GM04503 (cell line): ENCODE measurements at places on chromosomes 7 and 10.

- DNase-seq, result no peak
These were observed 12.4 kb upstream of the ACTA2 start for GRCh38 chr10:88964869-88965415.

GRCh38 chr7:81715984-81716588 lies 53.8 kb downstream of the HGF start:
- DNase-seq, result no peak

GRCh38 chr7:105759670-105760550 lies 116.5 kb downstream of the ATXN7L1 start:
- no peak for DNase-seq

GRCh38 chr7:111492234-111492633 lies 70.1 kb downstream of the IMMP2L start:
- DNase-seq, result no peak

GRCh38 chr10:29392376-29393021 lies 103.6 kb downstream of the LYZL1 start:
- no peak for DNase-seq

DNA sequence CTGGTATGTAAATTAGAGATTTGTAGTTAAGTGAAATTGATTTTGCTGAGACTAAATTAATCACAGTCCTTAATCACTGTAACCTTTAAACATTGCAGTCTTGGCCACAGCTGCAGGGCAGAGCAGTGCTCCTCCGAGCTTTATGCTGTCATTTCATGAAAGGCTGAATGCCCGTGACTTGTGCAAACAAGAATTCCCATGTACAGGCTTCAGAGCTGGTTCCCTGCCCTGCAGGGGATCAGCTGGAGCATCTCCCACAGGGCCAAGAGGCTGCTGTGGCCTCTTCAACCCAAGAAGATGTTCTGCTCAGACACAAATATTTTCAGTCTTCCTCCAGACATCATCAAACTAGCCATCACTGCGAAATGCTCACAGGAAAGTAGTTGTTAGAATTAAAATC lies 419.1 kb downstream of the AUTS2 start:
- DNase-seq, result no peak

DNA sequence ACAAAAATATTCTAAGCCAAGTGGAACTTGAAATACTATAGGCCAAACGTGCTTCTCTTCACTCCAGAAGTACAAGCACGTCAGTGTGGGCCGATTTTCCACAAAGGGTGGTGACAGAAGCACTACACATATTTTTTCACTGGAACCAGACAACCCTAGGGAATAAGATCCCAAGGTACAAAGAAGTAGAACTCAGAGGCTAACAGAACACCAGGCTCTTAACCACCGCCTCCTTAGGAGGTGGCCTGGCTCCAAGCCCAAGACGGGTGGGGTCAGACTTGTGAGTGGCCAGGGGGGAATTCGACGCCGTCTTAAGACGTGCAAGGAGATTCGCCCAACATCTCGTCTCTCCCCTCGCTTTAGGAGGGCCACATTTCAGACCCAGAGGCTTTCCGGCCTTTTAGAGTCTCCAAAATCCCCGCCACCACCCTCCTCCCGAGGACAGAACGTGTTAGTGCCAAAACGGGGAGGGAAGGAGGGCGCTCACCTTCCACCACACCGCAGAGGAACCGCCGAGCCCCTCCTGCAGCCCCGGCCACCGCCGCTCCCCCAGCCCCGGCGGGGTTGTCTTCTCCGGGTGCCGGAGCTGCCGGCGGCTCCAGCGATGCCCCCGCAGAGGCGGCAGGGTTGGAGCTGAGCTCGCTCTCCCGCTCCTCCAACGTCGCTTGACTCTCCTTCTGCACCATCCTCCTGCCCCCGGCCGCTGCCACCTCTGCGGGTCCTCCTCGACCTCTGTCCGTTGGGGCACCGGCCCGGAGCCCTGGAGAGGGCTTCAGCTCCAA lies 716 bp downstream of the OGA start:
- DNase-seq, result peak; percentile 80

DNA sequence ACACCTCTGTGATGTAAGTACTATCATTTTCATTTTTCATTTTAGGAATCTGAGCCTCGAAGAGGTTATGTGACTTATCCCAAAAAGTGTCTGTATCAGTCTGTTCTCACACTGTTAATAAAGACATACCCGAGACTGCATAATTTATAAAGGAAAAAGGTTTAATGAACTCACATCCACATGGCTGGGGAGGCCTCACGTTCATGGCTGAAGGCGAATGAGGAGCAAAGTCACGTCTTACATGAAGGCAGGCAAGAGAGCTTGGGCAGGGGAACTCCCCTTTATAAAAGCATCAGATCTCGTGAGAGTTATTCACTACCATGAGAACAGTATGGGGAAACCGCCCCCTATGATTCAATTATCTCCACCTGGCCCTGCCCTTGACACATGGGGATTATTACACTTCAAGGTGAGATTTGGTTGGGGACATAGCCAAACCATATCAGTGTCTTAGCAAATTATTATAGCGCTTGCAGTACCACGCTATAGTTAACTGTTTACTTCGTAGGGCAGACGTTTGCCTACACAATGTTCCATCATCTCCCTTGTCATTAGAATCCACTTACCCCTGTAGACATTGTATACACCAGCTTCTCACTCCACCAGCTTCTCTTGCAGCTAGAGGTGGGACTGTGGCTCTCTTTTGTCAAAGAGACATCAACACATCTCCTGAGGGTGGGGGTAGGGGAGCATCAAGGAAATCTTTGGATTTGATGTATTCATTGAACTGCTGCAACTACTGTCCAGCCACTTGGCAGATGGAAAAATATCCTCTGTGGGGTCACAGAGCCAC lies 15.4 kb upstream of the NMT2 start:
- no peak for DNase-seq

- DNase-seq, result no peak
These were observed 42.2 kb downstream of the ACSM6 start for GRCh38 chr10:95236068-95236903.

DNA sequence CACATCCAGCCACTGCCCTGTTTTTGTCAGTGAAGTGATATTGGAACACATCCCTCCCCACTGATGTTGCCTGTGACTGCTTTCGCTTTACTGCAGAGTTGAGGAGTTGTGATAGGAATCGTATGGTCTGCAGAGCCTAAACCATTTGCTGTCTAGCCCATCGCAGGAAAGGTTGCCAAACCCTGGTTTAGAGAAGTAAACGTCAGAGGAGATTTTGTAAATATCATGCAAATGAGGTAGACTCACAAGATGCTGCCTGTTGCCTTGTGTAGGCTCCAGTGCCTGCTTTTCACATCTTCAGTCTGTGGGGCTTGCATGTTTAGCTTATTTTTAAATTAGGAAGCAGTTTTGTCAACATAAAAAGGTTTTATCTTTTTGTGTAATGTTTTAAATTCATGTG lies 107.1 kb downstream of the TRRAP start:
- no peak for DNase-seq

DNA sequence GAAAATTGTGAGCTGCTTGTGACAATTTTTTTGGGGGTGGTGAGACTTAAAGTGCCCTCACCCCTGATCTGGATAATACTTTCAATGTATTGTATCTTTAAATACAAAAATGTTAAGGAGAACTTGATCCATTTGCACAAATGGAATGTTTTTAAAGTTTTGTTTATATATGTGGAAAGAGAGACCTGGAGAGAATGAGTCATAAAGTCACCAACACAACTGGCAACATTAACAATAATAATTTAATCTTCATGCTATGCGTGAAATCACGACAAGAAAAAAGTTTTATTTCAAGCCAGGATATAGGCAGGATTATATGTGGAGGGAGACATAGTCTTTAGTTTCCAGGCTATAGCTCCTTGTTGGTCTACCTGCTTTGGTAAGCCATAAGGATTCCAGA lies 537.5 kb downstream of the GPAM start:
- no peak for DNase-seq

DNA sequence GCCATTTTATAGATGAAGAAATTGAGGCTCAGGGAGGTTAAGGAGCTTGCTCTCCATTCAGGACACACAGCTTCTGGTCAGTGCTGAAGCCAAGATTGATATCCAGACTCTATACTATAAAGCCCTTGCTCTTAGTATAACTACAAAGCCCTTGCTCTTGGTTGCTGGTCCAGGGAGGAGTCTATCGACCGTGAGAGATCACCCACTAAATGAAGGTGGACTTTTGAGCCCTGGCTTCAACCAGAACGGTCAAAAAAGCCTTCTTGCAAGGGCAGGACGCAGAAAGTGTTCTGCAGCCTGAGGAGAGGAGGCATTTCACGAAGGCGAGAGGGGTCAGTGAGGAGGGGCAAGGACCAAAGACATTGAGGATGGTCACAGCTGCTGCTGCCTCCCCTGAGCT lies 176.3 kb downstream of the CYP26A1 start:
- no peak for DNase-seq

DNA sequence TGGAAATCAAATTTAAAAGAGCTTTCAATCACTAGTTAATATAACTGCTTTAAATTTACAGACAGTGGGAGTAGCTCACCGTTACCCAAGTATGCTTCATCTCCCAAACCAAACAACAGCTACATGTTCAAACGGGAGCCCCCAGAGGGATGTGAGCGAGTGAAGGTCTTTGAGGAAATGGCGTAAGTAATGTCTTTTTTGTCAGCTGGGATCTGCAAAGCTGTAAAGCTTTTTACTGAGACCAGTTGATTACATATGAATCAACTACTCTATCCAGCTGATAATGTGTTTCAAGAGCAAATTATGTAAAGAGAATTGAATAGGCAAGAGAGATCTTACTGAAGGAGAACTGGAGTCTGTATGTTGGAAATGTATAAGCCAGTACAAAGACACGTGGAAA lies 116.2 kb downstream of the GLCCI1 start:
- DNase-seq, result no peak

- DNase-seq, result no peak
These were observed 287.2 kb downstream of the HGF start for GRCh38 chr7:81482600-81483186.

DNA sequence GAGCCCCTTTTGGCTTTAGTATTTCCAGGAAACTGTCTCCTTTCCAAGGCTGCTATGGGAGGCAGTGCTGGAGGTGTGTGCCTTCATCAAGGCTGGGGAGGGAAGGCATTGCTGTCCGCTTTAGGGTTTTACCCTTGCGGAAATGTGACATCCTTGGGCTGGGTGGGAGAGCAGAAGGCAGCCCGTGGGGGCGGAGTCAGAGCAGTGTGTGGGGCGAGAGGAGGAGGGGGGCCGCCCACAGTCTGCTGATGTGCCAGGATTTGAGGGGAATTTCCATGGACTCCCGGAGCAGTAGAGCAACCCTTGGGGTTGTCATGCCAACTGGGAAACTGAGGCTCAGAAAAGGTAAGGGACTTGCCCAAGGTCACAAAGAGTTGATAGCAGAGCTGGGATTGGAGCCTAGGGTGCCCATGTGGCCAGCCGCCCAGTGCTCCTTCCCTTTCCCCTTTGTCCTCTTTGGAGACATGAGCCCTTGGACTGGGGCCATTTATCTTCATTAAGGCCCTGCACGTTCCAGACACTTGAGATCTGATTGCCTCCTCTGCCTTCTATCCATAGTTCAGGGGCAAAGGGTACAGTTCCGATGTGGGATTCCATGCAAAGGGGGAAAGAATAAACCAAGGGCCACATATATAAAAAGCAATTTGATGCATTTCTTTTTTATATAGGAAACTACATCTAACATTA lies 22.2 kb downstream of the TSPAN15 start:
- DNase-seq, result no peak

- no peak for DNase-seq
These were observed 13.7 kb downstream of the TAS2R40 start for GRCh38 chr7:143235561-143235960.

DNA sequence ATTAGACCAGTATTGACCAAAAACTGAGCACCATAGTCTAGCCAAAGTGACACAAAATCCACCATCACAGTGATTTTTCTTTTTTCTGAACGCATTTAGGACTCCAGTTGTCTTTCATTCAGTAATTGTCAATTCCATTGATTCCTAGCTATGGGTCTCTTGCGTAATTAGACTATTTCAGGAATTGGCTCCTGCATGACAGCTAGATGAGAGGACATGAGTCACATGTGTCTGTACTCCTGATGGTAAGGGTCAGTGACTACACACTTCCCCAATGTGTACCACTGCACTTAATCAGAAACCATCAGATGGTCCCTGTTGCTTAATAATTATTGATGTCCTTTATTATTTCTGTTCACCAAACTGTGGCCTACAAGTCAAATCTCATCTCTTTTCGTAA lies 469.5 kb downstream of the POM121L12 start:
- DNase-seq, result no peak

GRCh38 chr7:135238112-135238744 lies 4.6 kb downstream of the STRA8 start:
- DNase-seq, result no peak

DNA sequence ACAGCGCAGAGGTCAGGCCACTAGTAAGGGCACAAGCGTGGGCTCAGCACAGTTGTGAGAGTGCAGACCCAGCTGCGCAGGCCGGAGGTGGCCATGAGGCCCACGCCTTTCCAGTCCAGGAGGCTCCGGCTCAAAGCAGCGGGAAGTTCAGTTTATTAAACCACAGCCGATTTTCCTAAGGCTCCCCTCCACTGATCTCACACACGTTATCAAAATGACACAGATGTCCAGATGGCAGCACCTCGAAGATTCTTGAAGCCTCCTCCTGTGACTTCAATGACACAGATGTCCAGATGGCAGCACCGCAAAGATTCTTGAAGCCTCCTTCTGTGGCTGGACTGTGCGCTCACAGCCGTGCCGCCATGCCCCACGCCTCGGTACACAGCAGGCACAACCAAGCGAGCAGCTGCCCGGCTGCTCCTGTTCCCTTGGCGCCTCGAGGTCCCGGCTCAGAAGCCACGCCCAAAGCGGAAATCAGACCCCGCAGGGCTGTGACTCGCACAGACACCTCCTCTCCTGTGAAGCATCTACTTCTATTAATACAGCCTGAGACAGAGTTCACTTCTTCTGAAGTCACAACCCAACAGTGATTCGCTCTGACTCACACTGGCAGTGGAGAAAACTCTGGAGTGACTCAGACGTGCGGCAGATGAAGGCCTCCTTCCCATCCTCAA lies 122.7 kb downstream of the MAD1L1 start:
- peak; percentile 69 for DNase-seq

GRCh38 chr10:13567030-13567429 lies 19.7 kb upstream of the PRPF18 start:
- DNase-seq, result no peak

- DNase-seq, result no peak
These were observed 33.9 kb upstream of the PROSER2 start for GRCh38 chr10:11789306-11789705.

DNA sequence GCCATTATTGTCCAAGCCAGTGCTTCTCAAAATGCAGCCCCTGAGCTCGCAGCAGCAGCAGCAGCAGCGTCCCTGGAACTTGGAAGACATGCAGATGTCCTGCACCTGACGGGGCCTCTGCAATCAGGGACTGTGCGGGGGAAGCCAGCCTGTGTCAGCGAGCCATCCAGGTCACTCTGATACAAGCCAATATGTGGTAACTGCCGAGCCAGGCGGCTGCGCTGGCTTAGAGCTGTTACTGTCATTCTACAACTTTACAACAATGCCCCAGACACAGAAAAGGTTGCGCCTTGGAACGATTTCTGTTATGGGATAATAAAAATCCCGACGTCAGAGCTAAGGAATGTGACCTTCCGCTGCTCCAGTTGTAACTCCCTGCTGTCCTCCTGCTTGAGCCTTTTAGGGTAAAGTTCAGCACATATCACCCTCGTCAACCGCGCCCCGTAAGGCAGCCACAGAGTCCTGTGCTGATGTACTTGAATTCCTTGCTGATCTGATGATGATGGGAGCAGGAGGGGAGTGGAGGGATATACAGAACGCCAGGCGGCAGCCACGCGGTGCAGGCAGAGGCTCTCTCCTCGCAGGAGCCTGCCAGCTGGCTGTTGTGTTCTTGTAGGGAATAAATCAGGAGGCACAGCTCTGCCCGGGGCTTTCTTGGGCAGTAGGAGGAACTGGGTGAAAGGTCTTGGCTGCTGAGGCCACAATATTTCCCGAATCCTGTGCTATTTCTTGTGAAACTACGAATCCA lies 20.0 kb upstream of the CRYGN start:
- DNase-seq, result peak; percentile 96

- no peak for DNase-seq
These were observed 304.4 kb upstream of the LYZL1 start for GRCh38 chr10:28984431-28984830.
